ENCODE measurements at places on chromosomes 12 and 14.

GRCh38 chr14:100866666-100867630, 36.6 kb downstream of the RTL1 start:
- DNase-seq, result peak; percentile 34

DNA sequence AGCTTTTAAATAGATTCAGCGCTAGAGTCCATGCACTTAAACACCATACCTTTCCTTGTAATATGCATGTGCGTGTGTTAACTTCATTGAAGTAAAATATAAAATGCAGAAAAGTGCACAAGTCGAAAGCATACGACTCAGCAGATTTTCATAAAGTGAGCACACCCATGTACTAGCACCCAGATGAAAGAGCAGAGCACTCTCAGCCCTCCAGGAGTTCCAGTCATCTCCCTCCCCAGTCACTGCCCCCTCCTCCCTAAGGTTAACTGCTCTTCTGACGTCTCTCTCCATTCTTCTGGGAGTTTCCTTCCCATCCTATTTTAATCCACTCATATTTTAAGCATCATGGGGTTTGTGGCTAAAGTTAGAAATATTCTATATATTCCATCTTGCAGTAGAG, 20.2 kb downstream of the RDH12 start:
- DNase-seq, result no peak

DNA sequence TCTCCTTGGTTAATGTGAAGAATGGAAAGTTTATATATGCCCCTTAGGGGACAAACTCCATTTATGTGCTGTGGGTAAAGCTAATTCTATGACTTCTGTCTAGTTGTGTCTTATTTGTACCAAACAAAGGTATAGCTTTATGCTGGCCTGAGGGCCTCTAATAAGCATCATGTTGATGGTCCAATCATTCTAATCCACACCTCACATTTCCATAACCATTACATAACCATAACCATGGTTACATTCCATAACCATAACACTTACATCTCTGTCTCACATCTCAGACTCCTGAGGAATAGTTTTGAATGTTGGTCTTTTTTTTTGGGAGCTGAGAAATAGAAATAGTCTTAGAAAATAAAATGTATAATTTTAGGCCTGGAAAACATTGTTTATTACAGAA, 1097.1 kb downstream of the FLRT2 start:
- DNase-seq, result no peak

DNA sequence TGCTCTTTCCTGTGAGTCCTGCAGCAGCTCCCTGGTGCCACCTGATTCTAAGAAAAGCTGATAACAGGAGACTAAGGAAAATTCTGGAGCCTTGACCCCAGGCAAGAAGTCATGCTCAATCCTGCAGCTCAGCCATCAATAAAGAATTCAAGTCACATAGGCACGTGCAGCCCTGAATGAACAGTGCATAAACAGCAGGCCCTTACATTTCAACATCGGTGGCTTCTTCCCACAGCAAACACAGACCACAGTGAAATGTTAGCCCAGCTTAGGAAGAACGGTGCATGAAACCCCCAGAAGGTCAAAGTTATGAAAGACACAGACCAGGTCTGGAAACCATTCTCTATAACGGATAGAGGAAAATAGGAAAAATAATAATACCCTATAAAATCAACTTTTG, 10.5 kb downstream of the CINP start:
- no peak for DNase-seq

DNA sequence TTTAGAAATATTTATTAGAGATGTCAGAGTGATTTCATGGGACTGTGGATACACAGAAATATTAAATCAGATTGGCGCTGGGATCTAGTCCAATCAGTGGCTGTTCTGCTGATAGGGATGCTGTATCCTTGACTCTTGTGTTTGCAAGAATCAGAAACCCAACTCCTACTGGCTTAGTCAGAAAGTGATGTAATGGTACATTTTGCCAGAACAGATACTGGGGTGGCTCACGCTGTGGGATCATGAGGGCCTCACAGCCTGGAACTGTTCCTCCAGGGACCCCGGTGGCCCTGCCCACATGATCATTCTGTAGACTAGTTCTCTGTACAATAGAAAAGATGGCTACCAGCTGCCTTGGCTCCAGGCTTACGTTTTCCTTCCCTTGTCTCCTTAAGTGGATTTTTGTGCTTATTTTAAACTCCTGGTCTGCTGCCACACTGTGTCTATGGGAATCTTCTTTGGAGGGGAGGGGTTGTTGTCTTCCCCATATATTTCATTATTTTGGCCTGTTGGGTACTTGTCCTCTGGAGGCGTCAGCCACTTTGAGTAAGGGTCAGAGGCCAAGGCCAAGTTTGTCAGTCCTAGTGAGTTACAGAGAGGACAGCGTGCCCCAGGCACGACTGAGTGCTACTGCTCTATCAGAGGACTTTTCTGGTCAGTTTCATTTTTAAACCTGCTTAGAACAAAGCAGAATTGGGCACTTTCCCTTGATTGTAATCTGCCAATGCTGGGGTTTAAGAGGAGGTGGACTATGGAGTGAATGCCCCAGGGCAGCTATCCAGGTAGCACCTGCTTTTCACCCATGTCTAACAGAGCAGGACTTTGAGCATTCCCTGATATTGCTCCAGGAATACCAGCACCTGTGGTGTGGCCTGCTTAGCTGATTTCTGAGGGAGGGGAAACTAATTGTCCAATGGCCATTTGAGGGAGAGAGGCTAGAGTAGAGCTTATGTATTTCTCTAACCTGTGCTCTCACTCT, 164.3 kb downstream of the SLC5A8 start:
- no peak for DNase-seq

DNA sequence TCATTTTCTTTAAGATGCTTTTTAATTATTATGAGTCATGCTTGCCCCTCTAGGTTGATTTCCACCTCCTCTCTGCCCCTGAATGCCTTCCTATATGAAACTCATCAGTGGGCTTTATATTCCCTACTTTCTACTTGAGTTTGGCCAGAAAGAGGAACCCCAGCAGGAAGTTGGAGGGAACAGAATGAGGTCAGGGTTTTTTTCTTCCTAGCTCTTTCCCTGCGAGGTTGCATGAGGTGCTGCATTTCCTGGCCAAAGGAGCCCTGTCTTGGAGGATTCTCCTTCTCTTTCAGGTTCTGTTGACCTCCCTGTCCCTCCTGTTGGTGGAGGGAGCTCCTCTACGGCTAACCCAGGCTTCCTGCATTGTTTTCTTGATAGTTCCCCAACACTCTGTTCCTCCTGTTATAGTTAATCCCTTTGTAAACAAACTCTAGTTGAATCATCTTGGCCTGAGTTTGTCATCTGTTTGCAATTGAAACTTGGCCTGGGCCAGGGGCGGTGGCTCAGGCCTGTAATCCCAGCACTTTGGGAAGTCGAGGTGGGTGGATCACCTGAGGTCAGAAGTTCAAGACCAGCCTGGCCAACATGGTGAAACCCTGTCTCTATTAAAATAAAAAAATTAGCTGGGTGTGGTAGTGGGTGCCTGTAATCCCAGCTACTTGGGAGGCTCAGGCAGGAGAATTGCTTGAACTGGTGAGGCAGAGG, 15.3 kb upstream of the SPIC start:
- DNase-seq, result no peak

- DNase-seq, result no peak
Measured at GRCh38 chr14:51498411-51499227, 153.1 kb upstream of the FRMD6 start.

DNA sequence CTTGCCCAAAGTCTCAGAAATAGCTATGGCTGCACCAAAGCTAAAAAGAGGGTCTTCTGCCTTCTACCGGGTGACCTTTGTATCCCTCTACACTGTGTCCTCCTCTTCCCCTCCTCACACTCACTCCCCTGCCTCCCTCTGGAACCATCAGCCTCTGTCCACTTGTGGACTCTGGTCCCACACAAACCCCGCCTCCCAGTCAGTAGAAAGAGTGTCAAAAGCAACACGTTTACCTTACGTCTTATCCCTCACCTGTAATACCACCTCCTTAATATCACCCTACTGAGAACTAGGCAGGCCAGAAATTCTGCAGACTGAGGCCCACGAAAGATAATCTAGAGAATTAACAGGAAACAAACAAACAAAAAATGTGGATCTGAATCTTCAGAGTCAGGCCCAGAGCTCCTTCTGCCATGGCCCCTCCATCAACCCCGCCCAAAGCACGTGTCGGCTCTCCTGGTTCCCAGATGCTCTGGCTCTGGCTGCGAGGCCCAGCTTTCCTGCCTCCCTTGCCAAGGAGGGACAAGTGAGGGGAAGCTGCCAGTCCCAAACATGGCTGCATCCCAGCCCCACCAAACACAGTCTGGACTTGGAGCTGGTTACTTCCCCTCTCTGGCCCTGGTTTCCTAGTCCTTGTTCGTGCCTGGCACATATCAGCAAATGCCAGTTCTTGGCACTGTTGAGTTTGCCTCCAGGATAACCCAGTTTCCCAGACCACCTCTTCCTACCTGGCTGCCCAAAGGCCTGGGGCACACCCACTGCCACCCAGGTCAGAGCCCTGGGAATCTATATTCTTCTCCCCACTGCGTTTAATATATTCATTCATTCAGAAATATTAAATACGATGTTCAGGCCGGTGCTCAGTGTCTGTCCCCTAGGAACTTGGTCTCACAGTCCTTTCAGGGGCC, 2.7 kb downstream of the ACTN1 start:
- no peak for DNase-seq

GRCh38 chr12:49028666-49029275, 10.2 kb upstream of the PRKAG1 start:
- DNase-seq, result no peak

- DNase-seq, result no peak
Measured at GRCh38 chr14:94119071-94119470, 8.5 kb downstream of the IFI27 start.

GRCh38 chr14:70317091-70317968, 42.2 kb downstream of the COX16 start:
- DNase-seq, result no peak

- no peak for DNase-seq
Measured at GRCh38 chr12:15818418-15818817, 29.2 kb upstream of the EPS8 start.

DNA sequence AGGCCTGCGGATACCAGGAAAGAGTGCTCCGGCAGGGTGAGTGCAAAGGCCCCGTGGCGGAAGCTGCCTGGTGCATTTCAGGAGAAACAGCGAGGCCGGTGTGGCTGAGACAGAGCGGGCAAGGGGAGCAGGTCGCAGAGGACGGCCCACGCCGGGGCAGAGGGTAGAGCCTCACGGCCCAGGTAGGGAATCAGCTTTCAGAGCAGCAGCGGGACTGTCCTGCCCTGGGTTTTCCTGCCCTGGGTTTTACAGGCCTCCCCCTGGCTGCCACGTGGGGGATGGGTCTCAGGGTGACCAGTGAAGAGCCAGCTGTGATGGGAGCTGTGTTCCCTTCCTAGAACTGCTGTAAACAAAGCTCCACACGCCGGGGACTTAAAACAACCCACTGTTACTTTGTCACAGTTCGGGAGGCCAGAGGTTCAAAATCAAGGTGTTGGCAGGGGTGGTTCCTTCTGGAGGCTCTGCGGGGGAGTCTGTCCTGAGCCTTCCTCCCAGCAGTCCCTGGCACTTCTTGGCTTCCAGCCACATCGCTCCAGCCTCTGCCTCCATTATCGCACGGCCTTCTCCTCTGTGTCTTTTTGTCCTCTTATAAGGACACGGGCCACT, 10.4 kb downstream of the NCOR2 start:
- no peak for DNase-seq

DNA sequence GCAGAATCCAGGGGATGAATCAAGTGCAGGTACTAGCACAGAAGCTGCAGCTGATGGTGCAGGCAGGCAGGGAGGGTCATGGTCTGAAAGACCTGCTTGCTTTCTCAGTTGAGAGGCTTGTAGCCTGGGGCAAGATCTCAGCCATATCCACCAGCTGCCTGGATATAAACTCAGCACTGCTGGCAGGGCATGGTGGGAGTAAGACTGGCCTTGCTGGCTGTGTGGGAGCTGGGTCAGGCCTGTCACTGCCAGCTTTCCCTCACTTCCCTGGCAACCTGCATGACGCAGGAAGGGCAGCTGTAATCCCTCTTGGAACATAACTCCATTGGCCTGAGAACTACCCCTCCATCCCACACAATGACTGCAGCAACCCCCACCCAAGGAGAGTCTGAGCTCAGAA, 230.1 kb downstream of the ANO6 start:
- no peak for DNase-seq

GRCh38 chr12:69851976-69852375, 26.9 kb downstream of the MYRFL start:
- DNase-seq, result no peak

- DNase-seq, result no peak
Measured at GRCh38 chr14:105474483-105475268, at the start of gene CRIP2. CRIP2 (plus strand) TSS chr14:105474821; CDS start chr14:105474863, 42 bp downstream.

DNA sequence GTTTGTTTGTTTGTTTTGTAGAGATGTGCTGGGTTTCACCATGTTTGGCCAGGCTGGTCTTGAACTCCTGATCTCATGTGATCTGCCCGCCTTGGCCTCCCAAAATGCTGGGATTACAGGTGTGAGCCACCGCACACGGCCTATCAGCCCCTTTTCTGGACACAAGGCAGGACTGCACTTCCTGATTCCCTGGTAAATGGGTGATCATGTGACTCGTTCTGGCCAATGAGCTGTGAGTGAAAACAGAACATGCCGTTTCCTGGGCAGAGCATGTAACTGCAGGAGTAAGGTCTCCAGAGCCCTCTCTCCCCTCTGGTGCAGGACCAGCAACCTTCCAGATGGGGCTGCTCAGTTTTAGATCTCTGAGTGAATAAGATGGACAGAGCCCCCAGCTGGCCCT, 92.7 kb downstream of the ITPK1 start:
- no peak for DNase-seq

- DNase-seq, result no peak
Measured at GRCh38 chr14:51500776-51501175, 150.9 kb upstream of the FRMD6 start.

DNA sequence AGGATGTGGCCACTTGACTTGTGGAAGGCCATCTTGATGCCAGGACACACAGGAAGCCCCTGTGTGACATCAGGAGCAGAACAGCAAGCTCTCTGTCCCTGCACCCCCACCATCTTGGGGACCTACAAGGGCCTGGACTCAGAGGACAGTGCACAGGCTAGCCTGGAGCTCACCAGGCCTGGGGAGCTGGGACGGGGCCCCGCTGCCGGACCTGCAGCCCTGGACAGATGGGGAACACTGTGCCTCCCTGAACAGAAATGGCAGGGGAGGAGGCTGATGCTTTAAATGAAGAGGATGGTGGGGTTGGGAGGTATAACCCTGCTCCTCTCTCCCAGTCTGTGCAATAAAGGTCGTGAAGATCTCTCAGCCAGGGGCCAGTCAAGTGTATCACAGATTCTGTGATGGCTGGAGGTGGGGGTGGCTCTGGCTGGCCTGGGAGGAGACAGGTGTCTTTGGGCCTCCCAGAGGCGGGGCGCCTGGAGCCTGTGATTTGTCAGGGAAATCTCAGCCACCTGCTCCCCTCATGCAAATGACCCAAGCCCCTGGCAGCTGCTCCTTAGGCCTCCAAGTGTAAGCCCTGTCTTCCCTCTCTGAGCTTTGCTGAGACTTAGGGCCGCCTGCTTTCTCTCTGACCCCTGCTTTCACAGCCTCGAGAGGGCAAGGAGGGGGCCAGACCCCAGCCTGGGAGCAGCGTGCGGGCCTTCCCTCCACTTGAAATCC, 1.1 kb upstream of the GNB3 start:
- no peak for DNase-seq

- no peak for DNase-seq
Measured at GRCh38 chr12:25317553-25317952, 66.8 kb upstream of the KRAS start.
